A172 (cell line): ENCODE measurements at places on chromosomes 7 and 10. TPM values are rescaled to one million over a fixed set of nuclear protein-coding genes. Genes with fewer than 3 reads are reported as not detected.

LRRN3 gene
- total RNA-seq, result not detected in 2 replicates

BAMBI gene
- total RNA-seq, result 36.2 and 43.8 TPM in 2 replicates

CPXM2 gene
- not detected in 2 replicates for total RNA-seq

FFAR4 gene
- total RNA-seq, result not detected in 2 replicates

HABP2 gene
- total RNA-seq, result not detected in 2 replicates

OPN1SW gene
- total RNA-seq, result not detected in 2 replicates
